CD8-positive, alpha-beta memory T cell (primary cell): ENCODE measurements at places on chromosomes 6 and 20. TPM values are rescaled to one million over a fixed set of nuclear protein-coding genes. Genes with fewer than 3 reads are reported as not detected.

- no peak for DNase-seq
These were observed 223.6 kb upstream of the CITED2 start for GRCh38 chr6:139597771-139598755.

GRCh38 chr6:45738057-45738455 lies 277.6 kb downstream of the CLIC5 start:
- no peak for DNase-seq

- DNase-seq, result no peak
These were observed 230.1 kb downstream of the PREX1 start for GRCh38 chr20:48597521-48598302.

DNA sequence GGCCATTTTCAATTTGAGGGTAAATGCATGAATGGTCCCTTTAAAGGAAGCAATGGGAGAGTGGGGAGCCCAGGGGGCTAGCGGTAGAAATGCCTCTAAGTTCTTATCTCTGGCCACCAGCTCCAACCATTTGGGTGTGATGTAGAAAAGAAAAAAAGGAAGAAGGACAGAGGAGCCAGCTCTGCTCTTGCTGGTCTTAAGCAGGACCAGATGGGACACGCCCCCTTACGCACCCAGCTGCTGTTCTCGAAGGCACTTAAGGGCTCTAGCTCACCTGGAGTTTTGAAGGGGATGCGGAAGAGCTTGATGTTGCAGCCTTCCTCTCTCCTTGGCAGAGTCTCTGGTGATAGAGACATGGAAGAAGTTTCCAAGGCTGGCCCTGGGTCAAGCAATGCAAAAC lies 59.5 kb upstream of the RNF144B start:
- DNase-seq, result no peak

- DNase-seq, result no peak
These were observed 228.6 kb downstream of the FNDC1 start for GRCh38 chr6:159397753-159398152.

Gene CABLES2
- 3.2 TPM for polyA plus RNA-seq

Gene WFDC12
- not detected for polyA plus RNA-seq

Gene LRRC1
- 1.6 TPM for polyA plus RNA-seq

Gene SLC22A2
- polyA plus RNA-seq, result not detected

Gene NT5DC1
- polyA plus RNA-seq, result 57.1 TPM
